Daoy (cell line): ENCODE measurements at places on chromosomes 3 and 15. TPM values are rescaled to one million over a fixed set of nuclear protein-coding genes. Genes with fewer than 3 reads are reported as not detected.

- peak; percentile 2 for DNase-seq
These were observed 56.1 kb downstream of the CALML4 start for GRCh38 chr15:68149059-68149458.

Gene THRB
- 0.15 and 0.86 TPM in 2 replicates for total RNA-seq

GRCh38 chr15:29435811-29436210, 166.2 kb upstream of the NSMCE3 start:
- peak; percentile 65 for DNase-seq

DNA sequence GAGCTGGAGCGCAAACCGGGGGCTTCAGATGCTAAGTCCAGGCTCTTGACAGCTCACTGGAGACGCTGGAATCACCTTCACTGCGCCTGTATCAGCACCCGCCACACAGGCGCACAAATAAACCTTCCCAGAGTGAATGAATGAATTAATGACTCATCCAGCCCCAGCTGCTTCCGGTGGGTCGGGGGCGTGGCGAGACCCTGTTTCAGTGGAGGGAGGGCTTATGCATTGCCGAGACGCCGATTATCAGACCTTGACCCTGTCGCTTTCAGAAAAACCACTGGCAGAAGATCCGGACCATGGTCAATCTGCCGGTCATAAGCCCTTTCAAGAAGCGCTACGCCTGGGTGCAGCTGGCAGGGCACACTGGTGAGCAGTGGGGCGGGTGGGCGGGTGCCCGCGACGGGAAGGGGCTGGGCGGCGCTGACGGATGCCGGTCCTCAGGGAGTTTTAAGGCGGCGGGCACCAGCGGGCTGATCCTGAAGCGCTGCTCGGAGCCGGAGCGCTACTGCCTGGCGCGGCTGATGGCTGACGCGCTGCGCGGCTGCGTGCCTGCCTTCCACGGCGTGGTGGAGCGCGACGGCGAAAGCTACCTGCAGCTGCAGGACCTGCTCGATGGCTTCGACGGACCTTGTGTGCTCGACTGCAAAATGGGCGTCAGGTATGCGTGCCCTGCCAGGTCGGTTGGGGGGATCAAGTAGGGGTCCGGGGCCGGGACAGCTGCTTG, 7.7 kb downstream of the ITPKA start:
- peak; percentile 23 for DNase-seq

GRCh38 chr3:40487172-40487571, 10.2 kb downstream of the ZNF619 start:
- DNase-seq, result no peak

DNA sequence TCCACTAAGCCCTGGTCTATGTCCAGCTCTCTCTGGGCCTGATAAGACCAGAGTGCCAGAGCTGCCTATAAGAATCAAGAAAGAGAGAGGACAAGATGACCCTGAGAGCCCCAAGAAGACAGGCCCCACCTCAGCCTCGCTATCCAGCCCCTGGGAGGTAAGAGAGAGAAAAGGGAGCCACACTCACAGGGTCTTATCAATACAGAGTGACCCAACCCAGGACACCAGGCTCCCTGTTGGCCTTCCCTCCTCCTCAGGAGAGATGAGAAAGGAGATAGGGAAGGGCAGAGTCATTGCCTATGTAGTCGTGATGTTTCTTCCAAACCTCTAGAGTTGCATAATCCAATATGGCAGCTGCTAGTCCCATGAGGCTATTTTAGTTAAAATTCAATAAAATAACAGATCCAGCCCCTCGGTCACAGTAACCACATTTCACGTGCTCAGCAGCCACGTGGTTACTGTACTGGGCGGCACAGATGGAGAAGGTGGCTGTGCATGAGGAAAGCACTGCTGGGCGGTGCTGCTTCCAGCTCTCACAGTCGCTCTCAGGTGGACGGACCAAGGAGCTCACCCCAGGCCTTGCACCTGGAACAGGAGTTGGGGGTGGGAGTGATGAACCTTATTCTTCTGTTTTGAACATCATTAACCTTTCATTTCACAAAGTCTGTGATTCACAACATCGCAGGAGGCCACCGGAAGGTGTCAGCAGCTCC, 525.8 kb downstream of the SHQ1 start:
- DNase-seq, result no peak

DNA sequence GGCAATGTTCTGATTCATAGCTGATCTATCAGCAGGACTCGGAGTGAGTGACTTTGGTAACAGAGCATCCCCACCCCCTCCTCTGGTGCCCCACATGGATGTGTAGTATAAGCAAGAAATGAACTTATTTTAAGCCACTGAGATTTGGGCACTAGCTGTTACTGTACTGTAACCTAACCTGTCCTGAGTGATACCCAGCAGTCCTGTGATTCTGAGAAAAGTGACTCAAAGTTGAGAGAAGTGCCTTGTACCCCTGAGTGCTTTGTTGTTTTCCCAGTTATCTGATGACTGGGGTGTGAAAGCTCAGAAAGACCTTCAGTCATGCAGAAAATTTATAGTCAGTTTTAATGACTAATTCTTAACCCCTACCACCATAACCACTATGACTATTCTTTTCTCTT, 439.9 kb upstream of the RBMS3 start:
- DNase-seq, result peak; percentile 32

GRCh38 chr15:83306561-83306960, 22.1 kb upstream of the BNC1 start:
- no peak for DNase-seq
